ENCODE measurements at places on chromosomes 6 and 20. TPM values are rescaled to one million over a fixed set of nuclear protein-coding genes. Genes with fewer than 3 reads are reported as not detected.

- DNase-seq, result no peak
These were observed 224.5 kb downstream of the GMDS start for GRCh38 chr6:2020909-2021308.

GRCh38 chr6:139337001-139337400 lies 37.4 kb downstream of the CITED2 start:
- no peak for DNase-seq

GRCh38 chr6:107690643-107691061 lies 133.5 kb downstream of the SCML4 start:
- DNase-seq, result no peak

DNA sequence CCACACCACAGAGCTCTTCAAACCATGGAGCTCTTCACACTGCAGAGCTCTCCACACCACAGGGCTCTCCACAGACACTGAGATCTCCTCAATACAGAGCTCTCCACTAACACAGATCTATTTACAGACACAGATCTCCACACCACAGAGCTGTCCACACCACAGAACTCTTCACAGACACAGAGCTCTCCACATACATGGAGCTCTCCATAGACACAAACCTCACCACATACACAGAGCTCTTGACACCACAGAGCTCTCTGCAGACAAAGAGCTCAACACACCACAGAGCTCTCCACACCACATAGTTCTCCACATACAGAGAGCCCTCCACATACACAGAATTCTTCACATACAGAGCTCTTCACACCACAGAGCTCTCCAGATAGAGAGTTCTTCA lies 53.0 kb downstream of the ERMARD start:
- DNase-seq, result no peak

DNA sequence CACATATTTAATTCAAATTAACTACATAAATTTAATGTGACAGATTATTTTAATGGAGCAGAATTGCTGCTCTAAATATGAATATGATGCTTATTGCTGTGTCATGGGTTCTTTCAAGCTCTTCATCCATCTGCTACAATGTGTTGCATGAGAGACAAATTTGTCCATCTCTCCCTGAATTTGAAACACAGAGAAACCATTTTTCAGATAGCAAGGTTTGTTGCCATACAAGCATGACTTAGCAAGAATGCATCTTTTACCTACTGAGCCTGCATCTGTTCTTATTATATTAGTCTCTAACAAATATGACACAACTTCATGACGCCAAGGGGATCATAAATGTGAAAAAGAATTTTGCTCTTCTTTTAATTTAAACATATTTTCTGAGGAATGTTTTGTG lies 8.0 kb upstream of the UTRN start:
- DNase-seq, result no peak

GRCh38 chr20:13430346-13431002 lies 208.3 kb downstream of the TASP1 start:
- peak; percentile 92 for DNase-seq

GRCh38 chr6:82893889-82894652 lies 171.6 kb downstream of the UBE3D start:
- no peak for DNase-seq

- no peak for DNase-seq
These were observed 199.2 kb upstream of the SUPT3H start for GRCh38 chr6:45576648-45577624.

GRCh38 chr6:67663105-67663895 lies 971.8 kb upstream of the ADGRB3 start:
- no peak for DNase-seq

DNA sequence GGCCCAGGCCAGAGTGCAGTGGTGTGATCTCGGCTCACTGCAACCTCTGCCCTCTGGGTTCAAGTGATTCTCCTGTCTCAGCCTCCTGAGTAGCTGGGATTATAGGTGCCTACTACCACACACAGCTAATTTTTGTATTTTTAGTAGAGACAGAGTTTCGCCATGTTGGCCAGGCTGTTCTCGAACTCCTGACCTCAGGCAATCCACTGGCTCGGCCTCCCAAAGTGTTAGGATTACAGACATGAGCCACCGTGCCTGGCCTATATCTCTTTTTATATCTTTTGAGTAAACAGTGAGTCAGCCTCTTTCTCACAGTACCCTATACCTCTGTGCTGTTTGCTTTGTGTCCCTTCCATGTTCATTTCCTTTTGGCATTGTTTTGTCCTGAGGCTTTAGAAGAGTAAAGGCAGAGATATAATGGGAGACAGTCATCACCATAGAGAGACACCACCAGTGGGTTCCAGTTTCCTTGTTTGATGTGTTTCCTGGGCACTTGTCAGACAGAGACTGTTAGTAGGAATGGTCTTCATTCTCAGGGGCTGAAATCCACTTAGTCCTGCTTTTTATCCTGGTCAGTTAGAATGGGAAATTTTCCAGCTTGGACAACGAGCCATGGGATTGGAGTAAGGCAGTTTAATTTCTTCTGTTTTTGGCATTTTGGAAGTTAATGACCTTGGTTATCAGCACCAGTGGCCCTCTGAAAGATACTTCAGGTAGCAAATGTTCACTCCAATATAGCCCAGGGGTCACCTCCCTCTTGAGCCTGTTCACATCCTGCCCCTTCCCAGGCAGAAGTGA lies 32.2 kb upstream of the ASXL1 start:
- DNase-seq, result peak; percentile 99

DNA sequence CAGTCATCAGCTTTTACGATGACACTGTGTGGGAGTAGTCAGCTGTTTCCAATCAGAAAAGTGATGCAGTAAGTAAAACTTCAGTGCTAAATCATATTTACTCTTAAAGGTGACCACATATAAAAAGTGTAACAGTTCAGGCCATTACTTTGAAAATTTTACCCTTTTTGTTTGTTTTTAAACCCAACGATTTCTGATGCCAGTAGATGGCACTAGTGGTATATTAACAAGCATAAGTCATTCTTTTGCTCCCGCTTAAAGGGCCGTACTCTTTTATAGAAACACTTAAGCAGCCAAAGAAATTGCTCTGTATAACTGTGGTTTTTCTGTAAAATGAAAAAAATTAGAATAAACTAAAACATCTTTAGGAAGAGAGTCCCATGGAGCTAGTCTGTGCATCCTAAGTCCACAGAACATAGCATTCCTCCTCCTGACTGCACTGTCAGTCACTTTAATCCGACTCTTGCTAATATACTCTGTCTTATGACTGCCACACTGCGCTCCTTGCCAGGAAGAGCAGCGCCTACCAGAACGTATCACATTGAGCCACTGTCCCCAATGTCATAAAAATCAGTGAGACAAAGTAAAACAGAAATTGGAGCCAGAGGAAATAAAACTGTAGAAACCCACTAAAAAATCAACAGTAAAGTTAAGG lies 25.0 kb downstream of the HEBP2 start:
- DNase-seq, result peak; percentile 62

DNA sequence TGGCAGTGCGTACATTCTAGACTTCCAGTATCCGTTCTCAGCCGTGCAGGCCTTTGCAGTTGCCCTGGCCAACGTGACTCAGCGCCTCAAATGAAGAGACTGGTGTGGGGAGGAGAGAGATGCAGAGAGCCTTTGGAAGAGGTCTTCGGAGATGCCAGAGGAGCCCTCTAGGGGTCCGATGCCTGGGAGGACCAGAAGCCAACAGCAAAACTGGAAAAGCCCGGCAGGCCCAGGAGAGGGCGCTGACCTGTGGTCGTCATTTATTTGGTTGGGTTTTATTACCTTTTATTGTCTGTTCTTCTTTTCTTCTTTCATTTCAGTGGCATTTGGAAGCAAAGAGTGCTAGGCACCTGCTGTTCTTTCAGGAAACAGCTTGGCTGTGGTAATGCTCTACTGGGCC lies 53.3 kb upstream of the TMEM181 start:
- DNase-seq, result peak; percentile 45

DNA sequence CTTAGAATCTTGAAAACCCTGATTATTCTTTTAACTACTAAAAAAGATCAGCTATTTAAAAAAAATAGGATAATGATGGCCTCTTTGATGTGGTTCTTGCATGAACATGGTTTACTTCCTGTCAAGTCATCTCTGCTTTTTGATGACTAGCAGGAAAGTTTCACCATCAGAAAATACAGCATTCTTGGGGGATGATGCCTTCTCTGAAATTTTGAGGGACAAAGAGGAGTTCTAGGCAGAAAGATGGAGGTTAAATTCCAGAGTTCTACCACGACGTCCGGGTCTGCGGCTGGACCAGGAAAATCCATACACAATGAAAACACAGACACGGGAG lies 130.4 kb downstream of the OLIG3 start:
- peak; percentile 44 for DNase-seq

- DNase-seq, result no peak
These were observed 71.6 kb downstream of the ZNF217 start for GRCh38 chr20:53522026-53522425.

The RSPH9 gene
- polyA plus RNA-seq, result not detected

The TFAP2D gene
- polyA plus RNA-seq, result not detected

The OGFR gene
- polyA plus RNA-seq, result 62.2 TPM
